NCI-H510A treated with DMSO at 0.1 percent for 48 hours (cell line): ENCODE measurements at places on chromosomes 4 and X.

DNA sequence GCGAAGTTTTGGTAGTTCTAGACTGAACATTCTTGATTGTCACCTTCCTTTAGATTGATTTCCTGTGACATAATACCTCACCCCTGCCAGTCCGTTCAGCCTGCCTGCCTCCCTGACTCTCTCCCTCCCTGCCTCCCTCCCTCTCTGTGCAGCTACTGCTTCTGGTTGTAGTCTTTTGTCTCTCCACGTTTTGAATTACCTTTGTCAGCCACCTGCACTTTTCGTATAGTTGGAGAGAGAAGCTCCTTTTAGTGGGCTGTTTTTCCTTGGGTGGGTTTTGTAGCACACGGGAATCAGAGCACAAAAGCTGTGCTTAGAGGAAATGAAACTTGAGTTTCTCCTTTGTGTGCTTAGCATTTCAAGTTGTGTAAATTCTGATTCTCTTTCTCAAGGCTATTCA, 32.6 kb upstream of the MSMO1 start:
- DNase-seq: no peak

GRCh38 chrX:6228720-6229119, at the start of gene NLGN4X:
Gene NLGN4X, minus strand, starts transcription at chrX:6228867. Its CDS starts 77,401 bp downstream, at chrX:6151466.
- no peak for DNase-seq

DNA sequence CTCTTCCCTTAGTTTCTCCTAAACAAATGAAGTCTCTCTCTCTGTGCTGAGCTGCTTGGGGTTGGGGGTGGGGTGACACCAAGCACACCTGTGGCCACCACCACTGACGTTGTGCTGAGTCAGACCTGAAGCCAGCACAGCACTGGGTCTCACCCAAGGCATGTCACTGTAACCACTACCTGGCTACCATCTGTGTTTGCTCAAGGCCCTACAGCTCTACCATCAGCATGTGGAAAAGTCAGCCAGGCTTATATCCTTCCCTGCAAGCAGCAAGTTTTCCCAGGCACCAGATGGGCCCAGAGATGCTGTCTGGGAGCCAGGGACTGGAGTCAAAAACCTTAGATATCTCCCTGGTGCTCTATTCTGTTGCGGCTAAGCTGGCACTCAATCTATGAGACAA, 6.9 kb downstream of the CXCL10 start:
- DNase-seq: peak; percentile 79

GRCh38 chr4:9969526-9970398, 51.5 kb downstream of the SLC2A9 start:
- no peak for DNase-seq

DNA sequence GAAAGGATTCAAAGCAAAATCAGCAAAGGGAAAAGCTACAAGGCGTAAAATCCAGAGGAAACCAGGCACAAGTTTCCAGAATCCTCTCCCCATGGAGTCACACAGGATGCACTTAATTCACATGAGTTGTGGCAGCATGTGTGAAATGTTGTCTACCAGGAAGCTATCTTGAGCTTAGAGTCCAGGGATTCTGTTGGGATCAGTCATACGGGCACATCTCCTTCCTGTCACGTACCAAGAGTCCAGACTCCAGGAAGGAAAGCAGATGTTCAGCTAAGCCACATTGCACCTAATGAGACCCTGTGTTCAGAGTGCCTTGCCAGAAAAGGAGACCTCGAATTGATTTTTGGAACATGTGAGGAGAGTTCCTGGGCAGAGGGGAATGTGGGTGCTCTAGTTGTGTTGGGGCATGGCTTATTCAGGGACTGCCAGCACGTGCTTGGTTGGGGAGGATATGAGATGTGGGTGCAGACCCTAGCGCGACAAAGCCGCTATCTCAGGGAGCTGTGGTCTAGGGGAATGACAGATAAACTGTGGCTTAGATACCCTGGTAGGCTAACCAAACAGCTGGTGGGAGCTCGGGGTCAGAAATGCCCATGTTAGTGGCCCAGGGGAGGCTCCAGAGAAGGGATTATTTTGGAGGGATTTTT, 70.0 kb downstream of the EVC start:
- DNase-seq: no peak

DNA sequence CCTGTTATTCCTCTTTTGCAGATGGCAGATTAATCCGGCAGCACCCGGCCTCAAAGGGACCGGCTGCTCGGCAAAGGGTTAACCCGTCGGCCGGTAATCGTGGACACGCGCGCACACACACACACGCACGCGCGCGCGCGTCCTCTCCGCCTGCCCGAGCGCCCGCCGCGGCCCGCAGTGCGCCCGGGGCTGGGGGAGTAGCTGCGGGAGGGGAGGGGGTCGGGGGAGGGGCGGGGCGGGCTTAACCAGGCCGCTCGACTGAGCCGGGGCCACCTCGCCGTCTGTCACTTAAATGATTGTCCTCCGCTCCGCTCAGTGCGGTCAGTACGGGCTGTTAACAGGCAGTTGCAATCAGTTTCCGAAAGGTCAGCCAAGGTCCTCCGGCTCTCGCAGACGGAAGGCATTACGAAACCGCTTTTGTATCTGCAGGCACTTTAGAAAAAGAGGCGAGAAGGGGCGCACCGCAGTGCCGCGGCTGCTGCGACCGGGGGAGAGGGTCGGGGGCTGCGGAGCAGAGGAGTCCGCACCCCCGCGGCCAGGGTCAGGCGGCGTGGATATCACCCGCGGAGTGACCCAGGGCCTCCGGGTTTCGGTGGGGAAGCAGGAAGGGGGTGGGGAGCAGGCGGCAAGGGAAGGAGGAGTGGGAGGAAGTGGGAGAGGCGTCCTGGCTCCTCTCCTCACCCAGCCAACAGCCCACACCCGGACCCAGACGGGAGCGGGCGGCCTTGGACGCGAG, 57.3 kb upstream of the BCOR start:
- DNase-seq: peak; percentile 22

DNA sequence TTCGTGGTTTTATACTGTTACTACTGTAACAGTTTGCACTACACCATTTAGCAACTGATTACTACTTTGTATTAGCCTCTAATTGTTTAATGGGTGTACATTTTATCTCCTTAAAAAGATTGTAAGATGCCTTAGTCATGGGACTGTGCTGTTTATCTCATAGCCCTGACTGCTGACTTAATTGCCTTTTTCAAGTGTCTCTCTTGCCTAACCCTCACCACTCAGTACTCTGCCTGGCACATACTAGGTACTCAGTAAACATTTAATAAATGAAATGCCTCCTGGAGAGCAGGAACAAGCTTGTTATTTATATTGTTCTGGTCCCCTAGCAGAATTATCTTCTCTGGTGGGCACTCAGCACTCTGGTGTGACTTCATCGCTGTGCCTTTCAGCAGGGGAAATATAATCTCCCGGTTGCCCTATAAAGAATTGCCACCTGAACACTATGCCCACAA, 1.7 kb upstream of the STIM2 start:
- DNase-seq: no peak

GRCh38 chr4:100574607-100575006, 56.8 kb upstream of the EMCN start:
- DNase-seq: no peak

GRCh38 chrX:40102393-40103381, 4.9 kb upstream of the BCOR start:
- no peak for DNase-seq

- no peak for DNase-seq
Measured at GRCh38 chrX:82748906-82749505, 759.1 kb upstream of the POU3F4 start.

GRCh38 chr4:183610033-183610432, 49.0 kb downstream of the RWDD4 start:
- DNase-seq: no peak

DNA sequence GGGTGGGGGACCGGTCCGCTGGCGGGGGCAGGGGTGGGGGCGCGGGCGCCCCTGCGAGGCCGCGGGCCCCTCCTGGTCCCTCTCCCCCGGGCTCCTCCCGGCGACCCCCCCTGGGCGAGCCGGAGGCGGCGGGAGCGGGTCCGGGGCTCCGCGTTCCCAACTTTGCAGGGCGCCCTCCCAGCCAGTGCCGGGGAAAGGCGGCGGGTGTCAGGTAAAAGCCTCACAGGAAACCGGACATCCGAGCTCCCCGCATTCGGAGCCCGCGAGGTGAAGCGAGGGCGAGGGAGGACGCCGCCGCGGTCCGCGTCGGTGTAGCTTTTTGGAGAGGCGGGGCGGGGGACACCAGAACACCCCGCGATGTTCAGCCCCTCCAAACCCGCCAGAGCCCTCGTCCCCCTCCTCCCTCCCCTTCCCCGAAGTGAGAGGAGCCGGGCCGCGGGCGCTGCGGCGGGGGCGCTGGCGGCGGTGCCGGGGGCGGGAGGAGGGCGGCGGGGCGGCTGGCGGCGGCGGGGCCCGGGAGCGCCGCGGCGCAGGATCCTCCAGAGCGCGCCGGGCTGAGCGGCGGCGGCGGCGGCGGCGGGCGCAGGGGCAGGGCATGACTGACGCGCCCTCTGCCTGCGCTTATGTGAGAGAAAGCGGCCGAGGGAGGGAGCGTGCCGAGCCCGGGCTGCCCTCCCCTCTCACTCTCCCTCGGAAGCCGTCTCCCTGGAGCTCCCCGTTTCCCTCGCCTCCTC, at the start of gene VEGFC:
Gene VEGFC (minus strand): TSS at position 597 of the 734 bp plus-strand sequence. CDS start 611 bp downstream, outside the sequence.
- DNase-seq: peak; percentile 17
